ENCODE measurements at places on chromosomes 5 and 9.

- DNase-seq, result no peak
These were observed 21.6 kb upstream of the TMEM245 start for GRCh38 chr9:109141375-109141774.

DNA sequence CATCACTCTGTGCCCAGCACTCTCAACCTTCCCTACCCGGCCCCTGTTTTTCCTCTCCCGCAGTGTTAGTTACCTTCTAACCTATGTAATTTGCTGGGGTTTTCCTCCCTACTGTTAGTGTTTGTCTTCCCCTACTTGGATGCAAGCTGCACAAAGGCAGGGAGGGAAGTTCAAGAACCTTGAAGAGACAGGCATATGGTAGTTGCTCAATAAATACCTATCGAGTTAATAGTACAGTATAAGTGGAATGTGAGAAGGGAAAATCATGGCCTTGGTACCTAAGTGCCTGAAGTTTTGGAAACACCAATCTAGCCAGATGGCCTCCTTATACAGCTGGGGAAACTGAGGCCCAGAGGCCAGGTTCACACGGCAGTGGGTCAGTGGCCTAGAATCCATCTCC is 24.2 kb downstream of the PDGFRB start:
- no peak for DNase-seq

DNA sequence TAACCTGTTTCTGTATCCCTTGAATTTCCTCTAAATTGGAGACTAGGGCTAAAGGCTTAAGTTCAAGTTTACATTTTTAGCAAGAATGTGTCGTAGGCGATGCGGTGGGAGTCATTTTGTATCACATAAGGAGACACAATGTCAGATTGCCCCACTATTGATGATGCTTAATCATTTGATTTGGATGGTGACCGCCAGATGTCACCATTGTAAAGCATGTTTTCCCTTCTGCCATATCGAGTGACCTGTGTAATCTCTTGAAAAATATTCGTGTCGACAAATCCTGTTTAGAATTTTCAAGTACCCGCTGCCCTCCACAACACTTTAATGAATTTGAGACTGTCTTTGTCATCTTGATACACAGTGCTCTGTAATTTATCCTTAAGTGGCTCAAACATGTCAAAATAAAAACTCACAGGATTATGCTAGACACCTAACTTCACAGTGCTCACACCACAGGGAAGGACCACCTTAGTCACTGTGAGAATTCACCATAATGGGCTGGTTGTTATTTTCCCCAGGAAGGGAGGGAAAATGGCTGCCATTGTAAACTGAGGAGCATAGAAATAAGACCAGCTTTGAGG is 34.5 kb upstream of the SLC46A2 start:
- no peak for DNase-seq

GRCh38 chr5:137119321-137119720 is 379.8 kb downstream of the SPOCK1 start:
- DNase-seq, result no peak

DNA sequence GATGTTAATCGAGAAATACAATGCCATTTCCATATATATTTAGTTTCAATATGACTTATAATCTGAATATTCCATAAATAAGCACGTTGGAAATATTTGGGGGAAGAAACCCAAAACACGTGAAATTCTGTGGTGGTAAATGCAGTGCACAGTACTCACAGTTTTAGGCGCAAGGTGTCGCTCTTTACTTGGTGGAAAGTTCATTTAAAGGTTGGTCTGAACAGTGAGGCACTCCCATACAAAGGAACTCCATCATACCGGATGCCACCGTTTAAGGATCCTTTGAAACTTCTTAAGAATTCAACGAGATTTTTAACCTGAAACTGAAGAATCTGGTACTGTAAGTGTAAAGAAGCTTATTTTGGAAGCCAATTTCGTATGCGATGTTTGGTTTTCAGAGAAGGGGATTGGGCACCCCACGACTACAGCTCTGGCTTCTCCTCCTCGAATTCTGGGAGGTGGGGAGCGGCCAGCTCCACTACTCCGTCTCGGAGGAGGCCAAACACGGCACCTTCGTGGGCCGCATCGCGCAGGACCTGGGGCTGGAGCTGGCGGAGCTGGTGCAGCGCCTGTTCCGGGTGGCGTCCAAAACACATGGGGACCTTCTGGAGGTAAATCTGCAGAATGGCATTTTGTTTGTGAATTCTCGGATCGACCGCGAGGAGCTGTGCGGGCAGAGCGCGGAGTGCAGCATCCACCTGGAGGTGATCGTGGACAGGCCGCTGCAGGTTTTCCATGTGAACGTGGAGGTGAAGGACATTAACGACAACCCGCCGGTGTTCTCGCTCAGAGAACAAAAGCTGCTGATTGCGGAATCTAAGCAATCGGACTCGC is at the start of gene PCDHA11:
Gene PCDHA11, plus strand, starts transcription at position 237 of the 834 bp plus-strand sequence. Its CDS starts 147 bp downstream, at position 384.
- no peak for DNase-seq

DNA sequence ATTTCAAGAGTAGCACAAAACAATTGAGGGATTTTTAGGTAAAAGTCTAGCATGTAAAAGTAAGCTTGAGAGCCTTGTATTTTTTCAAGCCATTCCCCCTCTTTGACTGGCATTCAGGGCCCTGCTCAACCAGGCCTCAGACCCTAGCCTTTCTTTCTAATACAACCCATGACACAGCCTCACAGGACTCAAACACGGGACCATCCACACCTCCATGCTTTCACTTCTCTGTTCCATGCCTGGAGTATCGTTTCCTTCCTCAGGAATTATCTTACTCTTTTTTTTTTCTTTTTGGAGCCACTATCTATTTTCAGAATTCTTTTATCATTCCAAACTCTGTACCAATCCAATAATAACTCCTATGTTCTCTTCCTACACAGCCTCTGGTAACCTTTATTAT is 560.2 kb upstream of the CLINT1 start:
- DNase-seq, result no peak

GRCh38 chr5:150181027-150181426 is 8.8 kb upstream of the SLC6A7 start:
- DNase-seq, result no peak

DNA sequence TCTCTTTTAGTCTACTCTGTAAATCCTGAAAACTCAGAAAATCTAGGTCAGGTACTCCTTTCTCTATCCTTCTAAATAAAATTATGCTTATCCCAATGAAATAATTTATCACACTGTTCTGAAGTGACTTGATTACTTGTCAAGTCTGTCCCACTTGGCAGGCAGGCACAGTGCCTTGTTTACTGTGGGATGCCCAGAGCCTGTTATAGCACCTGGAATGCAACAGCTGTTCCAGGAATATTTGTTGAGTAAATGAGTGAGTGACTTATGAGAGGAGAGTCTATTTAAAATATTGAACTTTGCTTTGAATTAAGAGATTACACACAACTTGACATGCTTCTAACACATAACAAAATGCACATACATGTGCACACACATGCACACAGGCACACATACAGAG is 130.0 kb downstream of the MPDZ start:
- no peak for DNase-seq

DNA sequence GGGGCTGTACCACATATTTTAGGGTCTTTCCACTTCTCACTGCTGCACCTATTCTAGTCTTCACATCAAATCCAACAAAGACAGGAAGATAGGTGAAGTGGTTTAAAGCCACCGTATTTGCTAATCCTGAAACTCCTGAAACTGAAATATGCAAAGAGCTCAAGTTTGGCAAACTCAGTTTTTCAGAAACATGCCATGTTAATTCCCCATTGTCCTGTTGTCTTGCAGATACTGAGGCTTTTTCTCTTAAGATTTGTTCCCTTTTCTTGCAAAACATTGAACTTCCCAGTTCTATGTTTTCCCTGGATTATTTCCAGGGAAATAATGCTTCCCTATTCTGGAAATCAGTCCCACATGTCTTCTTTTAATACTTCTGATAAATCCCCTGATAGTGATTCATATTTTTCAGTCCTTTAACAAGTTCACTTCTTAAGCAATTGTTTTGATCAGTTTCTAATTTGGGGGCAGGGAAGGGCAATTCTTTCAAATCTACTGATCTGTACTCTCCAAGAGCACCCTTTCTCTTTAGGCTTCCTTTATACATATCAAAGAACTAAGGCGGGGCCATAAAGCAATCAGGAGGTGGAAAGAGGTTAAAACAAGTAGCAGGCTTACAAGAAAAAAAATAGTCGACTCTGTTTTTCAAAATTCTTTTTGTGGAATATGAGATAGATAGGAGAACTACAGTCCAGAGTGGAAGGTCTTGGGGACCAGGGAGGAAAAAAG is 648.5 kb downstream of the BNC2 start:
- no peak for DNase-seq

GRCh38 chr9:132078699-132079356 is 839 bp downstream of the MED27 start:
- no peak for DNase-seq

DNA sequence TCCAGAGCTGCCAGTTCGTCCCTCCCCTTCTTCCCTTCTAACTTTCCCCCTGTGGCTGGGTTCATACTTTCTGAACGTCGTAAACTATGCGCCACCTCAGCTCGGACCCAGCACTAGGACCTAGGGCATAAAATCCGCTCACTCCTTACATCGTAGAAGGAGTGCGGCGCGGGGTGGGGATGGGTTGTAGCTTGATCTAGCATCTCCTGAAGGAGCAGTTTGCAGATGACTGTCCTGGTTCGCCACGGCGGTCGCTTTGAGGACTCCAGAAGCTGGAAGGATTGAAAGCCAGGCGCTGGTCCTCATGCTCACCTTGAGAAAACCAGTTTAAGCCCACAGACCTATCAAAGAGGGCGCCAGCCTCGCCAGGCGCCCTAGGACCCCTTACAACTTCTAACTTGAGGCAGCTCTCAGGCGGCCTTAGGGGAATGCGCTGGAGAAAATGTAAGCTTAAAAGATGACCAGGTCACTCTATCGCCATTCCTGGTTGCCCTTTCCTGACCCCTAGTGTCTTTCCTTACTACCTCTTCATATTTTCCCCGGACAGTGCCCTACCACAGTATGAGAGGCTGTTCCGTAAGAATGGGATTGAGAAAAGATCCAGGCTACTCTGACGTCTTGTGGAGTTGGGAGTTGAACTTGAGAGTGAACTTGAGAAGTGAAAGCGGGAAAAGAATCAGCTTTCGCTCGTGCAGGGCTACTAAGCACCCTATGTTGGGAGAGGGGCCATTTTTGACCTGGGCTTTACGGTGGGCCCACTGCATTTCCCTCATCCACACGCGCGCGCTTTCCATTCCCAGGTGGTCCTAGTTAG is 2.8 kb downstream of the RORB start:
- DNase-seq, result no peak

DNA sequence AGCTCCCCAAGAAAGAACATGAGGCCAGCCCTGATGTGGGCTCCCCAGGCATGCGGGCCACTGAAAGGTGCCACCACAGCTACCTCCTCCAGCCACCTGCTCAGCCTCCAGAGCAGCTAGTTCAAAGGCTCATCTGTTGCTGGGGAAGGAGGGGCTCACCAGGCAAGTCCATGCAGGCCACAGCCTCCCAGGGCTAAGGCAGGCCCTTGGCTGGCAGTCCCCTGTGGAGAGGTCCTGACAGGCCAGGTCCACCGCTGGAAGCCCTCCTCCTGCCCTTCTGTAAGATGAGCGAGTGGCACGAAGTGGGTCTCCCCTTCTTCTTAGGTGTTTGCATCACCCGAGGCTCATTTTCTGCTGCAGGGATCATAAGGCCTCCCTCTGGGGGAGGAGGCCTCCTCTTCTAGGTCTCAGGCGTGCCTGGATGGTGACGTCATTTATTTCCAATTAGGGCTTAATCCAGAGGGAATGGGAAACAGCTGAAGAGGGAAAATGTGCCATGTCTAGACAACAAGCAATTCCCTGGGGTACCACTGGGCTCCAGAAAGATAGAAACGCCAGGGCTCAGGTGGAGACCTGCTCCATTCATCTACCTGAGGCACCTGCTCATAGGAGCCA is 91.6 kb downstream of the CFAP90 start:
- no peak for DNase-seq

- no peak for DNase-seq
These were observed 33.2 kb downstream of the NEK6 start for GRCh38 chr9:124290743-124291554.

DNA sequence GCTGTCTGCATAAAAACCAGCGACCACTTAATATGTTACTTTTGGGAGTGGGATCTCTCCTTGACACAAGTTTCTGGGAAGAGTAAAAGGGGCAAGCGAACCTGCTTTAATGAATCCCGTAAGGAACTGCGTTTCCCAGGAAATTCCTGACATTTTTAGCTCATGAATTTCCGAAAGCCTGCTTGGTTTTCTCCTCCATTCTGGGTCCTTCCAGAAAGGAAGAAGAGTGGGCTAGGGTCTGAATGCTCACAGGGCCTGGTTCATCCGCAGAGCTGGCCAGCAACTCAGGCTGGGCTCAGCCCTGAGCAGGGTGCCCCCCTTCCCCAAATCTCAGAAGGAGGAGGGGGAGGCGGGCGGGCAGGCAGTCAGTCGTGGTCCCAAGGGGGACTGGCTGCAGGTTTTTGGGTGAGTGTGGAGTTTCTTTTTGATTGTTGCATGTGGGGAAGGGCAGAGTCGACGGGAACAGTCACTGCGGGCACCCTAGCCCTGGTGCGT is 1.2 kb upstream of the PURA start:
- DNase-seq, result no peak

GRCh38 chr5:127196042-127196441 is 94.6 kb upstream of the MEGF10 start:
- DNase-seq, result no peak

- DNase-seq, result no peak
These were observed 458.9 kb upstream of the C9orf72 start for GRCh38 chr9:28032268-28032590.

DNA sequence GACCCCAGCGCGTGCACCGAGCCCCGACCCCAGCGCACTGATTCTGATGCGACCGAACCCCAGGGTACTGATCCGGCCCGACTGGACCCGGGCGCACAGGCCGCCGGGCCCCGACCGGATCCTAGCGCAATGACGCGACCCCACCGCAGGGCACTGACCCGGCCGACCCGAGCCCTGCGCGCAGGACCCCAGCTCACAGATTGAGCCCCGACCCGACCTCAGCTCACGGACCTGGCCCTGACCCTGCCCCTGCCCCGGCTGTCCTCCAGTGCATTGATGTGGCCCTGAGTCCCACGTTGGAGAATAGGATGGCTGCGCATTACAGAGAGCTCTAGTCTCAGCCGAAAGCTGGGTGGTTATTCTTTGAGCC is 438 bp downstream of the TRIP13 start:
- no peak for DNase-seq

GRCh38 chr5:62569470-62569869 is 9.1 kb upstream of the LRRC70 start:
- no peak for DNase-seq

DNA sequence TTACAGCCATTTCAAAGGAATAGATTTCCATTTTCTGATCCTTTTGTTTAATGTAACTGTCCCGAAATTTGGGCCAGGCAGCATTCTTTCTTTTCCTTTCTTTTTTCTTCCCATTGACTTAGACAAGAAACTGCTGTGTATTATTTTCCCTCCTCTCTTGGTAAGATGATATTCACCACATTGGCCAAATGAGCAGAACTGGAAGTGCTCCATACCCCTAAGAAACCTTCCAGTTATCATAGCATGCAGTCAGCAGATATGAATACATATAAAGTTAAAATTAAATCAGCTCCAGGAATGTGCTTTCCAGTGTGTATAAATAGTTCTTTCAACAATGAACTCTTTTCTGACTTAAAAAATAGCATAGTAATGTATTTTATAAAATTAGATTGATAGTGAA is 168.5 kb upstream of the GAS1 start:
- no peak for DNase-seq
